Esophagus squamous epithelium (tissue), 5 donors: ENCODE measurements at places on chromosomes 12 and 14.

DNA sequence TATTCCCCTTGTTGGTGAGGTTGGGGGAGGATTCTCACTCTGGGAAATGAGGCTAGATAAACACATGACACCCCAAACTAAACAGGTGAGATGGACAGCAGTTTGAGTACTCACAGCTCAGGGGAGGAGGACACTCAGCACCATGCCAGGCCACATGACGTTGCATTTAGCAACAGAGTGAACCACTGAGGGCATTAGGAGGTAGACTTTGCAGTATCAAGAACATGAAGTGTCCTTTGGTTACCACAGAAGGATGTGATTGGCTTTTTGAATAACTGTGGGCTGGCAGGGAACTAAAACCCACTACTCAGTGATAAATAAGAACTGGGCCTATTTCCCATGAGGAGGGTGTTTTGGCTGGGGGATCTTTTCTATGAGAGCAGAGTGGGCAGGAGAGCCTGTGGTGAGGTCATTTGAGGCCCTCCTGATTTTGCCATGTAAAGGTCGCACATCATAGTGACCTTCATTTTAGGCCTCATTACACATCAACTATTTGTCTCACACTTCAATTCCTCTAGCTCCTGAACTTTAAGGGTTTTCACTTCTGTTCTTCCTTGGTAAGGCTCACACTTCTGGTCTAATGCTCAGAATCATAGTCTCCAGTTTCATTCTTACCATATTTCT is 89.8 kb upstream of the PRKD1 start:
- DNase-seq = no peak

DNA sequence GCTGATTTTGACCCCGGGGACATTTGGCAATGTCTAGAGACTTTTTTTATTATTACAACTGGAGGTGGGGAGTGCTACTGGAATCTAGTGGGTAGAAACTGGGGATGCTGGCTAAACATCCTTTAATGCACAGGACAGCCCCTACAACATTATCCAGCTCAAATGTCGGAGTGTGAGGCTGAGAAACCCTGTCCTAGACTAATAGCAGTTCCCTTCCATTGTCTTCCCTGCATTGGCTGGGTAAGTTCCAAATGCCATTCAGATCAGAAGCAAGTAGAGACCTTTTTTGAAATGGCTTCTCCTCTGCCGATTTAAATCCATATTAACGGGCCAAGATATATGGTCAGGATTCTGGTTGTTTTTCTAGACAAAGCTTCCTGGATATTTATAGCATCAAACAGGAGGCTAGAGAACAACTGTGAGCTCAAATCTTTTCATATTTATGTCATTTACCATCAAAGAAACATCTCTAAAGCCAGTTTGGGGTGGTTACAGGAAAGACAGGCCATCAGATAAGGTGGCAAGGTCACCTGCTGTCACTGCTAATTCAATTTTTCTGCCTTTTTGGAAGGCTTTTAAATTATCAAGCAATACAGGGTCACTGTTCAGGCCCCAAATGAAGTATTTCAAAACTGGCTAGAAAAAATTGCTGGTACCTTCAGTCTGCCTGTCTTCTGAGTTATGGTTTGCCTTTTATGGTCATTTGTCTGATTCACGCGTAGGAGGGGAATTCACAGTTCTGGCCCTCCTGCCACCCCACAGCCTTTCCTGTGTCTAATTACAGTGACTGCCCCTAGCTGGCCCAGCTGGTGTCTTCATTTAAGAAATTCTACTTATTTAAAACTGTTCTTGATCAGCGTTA is 20.1 kb upstream of the AKAP5 start:
- no peak for DNase-seq

DNA sequence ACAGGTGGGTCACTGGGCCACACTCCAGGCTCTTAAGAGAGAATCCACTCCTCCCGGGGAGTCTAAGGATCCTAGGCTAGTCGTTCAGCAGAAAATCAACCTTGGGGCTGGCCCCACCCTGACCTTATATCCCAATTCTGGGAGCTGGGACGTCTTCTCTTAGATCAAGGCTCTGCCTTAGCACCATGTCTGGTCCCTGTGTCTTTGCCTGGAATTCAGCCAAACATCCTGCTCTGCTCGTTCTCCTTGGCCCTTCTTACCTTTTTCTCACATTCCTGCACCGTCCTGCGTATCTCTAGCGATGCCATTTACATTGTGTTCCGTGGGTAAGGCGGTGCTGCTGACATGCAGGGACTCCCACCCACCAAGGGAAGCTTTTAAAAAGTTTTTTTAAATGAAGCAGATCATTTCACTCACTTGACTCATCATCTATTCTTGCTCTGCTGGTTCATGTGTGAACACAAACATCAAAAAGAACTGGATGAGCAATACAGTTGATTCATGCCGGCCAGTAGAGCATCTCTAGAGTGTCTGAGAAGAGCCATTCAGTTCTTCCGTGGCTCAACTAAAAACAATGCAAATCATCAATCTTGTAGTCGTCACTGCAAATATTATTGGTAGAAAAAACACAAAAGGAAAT is 50.2 kb downstream of the KCNK13 start:
- DNase-seq = no peak

DNA sequence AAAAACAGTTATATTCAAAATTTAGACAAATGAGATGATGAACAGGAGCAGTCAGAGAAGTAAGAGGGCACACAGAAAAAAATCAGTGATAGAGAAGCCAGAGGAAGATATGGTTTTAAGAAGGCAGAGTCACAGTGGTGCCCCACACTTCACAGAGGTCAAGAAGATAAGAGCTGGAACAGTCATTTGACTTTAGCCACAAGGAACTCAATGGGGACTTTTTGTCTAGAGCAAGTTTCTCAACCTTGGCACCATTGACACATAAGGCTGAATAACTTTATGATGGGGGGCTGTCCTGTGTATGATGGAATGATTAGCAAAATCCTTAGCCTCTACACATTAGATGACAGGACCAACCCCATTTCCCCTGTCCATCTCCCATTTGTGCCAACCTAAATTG is 172.8 kb upstream of the PLEKHG7 start:
- DNase-seq = no peak

DNA sequence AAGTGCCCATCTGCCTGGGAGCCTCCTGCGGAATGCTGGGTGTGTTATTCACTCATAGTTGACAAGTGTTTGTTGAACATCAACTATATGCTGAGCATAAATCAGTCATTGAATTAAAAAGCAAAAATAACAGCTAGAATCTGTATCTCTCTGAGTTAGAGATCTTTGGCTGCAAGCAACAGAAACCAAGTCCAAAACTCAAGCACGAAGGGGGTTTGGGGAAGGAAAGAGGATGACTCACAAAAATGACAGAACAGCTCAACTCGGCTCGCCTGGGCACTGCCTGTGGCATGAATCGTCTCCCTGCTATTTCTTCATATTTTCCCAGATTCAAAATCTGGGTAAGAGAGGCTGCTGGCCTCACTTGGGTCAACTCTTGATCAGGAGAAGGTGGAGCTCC is 72.6 kb upstream of the NCOR2 start:
- DNase-seq = no peak

DNA sequence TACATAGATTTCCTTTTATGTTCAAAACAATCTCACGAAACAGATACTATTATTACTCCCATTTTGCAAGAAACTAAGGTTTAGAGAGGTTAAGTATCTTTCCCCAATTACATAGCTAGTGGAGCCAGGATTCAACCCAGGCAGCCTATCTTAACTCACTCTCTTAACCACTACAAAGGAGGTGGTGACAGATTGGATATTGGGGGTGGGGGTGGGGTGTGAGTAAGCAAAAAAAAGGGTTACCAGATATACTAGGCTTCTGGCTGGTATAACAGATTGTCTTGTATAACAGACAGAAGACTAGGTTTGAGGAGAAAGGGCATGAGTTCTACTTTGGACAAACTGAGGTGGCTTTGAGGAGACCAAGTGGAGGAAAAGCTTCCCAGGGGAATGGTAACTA is 2.1 kb downstream of the GMFB start:
- DNase-seq = no peak

DNA sequence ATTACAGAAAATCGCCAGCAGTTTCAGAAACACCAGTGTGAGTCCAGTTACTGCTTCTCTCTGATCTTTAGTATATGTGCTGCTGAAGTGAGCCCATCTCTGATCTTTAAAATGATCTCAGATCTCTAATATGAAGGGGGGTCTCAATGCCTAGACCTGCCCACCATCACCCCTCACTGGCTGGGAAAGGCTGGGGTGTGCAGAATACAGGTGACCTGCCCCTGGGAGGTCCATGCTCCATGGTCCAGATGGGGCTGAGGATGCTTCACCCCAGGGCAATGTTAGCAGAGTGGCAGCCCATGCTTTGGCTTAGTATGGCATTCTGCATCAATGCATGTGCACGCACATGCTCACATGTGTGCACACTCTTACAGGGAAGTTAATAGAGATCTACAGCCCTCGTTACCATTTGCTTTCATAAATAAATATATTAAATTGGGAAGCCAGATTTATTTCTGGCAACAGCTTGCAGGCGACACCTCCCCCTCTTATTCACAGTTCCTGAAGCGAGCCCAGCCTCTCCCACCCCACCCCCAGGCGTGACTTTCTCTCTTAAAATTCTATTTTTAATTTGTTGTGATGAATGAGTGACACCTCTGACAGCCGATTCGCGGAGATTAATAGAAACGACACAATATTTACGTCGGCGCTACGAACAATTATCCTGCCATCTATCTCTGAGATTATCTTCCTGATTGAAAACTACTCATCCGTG is 104.7 kb upstream of the ESRRB start:
- DNase-seq = no peak

DNA sequence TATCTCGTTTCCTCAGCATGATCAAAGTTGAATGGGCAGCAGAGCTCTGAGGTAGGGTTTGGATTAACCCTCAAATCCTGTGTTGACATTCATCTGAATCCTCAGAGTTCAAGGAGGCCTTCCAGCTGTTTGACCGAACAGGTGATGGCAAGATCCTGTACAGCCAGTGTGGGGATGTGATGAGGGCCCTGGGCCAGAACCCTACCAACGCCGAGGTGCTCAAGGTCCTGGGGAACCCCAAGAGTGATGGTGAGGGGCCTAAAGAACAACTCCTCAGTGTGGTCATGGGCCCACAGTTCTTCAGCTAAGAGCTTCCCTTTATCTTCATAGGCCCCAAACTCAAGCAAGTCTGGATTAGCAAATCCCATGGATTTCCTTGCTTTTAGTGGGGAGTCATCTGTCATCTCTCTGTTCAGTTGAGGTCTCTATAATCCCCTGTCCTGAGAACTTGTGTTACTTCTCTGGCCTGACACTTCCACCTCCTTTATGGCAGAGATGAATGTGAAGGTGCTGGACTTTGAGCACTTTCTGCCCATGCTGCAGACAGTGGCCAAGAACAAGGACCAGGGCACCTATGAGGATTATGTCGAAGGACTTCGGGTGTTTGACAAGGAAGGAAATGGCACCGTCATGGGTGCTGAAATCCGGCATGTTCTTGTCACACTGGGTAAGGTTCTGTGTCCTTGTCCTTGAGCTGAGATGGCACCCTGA is 1.5 kb downstream of the MYL6 start:
- DNase-seq = no peak

GRCh38 chr12:99686142-99686541 is 38.6 kb downstream of the GARIN6 start:
- no peak for DNase-seq

- DNase-seq = no peak
Measured at GRCh38 chr12:90710711-90711110, 244.3 kb downstream of the CCER1 start.

DNA sequence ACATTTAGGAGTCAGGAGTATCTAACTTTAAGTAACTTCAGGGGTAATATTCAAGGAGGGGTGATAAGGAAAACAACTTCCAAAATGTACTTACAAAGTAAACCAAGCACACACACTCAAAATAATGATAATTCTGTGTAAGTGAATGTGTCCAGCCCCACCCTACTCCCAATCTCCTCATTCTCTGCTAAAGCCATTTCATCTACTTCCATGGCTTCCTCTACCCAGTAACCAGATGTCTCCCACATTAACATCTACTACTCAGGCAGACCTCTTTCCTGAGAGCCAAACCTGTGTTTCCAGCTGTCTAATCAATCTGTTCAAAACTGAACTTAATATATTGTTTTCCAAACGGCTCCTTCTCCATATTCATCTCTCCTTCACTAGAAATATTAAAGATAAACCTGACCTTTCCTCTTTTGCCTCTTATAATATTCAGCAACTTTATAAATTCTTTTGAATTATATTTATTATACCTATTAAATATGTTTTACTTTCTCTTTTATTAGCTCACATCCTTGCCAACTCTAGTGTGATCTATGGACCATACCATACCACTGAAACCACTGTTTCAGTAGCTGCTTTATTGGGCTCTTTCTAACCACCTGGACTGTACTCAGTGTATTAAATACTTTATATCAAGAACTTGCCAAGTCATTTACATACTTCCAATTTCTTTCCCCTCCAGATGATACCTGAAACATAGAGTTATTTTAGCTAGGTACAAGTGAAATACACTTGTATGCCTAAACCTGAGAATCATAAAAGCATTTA is 170.7 kb downstream of the PPFIA2 start:
- DNase-seq = no peak

DNA sequence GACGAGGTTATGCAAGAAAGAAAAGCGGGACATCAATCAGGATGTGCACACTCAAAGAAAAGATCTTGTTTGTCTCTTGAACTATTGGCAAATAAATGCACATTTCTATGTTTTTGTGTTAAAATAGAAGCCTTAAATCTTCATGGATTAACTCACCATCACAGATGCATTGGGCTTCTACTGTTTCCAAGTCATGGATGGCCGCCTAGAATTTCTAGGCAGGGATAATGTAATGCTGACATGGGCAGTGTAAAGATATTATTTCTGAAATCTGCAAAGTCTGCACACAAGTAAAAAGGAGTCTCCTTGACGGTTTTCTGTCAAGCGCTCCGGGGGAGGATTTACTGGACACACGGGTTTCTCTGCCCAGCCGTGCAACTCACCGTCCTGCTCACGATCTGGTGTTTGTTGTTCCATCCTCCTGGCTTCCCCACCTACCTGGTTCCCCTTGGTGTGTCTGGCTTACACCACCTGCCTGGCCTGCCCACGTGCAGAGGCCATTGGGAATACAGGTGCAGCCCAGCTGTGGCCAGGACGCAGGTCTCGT is 103.3 kb upstream of the FZD10 start:
- DNase-seq = no peak

- no peak for DNase-seq
Measured at GRCh38 chr12:127664901-127665300, 602.1 kb upstream of the TMEM132C start.
